Neural crest cell (in vitro differentiated cells): ENCODE measurements at places on chromosomes 12 and 14. TPM values are rescaled to one million over a fixed set of nuclear protein-coding genes. Genes with fewer than 3 reads are reported as not detected.

DNA sequence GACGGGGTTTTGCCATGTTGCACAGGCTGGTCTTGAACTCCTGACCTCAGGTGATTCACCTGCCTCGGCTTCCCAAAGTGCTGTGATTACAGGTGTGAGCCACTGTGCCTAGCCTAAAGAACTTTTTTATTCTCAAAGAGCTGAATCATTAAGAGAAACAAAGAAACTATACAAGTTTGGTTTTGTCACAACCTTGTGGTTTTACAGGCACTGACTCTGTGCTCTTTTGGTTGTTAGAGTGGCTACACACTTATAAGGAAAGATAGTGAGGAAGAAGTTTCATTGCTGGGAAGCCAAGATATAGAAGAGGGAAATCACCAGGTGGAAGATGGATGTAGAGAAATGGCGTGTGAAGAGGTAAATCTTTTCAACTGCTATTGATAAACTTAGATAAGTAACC, 10.1 kb upstream of the DNAH10 start:
- H3K4me1 ChIP-seq: no peaks in the 10 kb centered on the region
- DNase-seq: no peak
- no peak overlapping the region for H3K27ac ChIP-seq
- H3K27me3 ChIP-seq: no peaks in the 10 kb centered on the region
- H3K4me3 ChIP-seq: no peak overlapping the region
- H3K36me3 ChIP-seq: peaks cover 6% of the 10 kb centered on the region

DNA sequence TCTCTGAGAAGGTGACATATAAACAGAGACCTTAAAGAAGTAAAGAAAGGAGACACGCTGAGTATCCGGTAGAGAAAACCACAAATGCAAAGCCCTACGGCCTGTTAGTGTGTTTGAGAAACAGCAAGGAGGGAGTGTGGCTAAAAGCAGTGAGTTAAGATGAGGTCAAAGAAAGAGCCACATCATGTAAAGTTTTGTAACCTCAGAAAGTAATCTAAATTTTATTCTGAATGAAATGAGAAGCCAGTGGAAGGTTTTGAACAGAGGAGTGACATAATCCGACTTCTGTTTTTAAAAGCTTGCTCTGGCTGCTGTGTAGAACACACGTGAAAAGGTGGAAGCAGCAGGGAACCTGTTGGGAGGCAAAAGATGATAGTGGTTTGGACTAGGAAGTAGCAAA, 32.6 kb downstream of the PPP2R5E start:
- no peak for DNase-seq
- H3K27ac ChIP-seq: peak overlapping the region; percentile 40
- peaks cover 11% of the 10 kb centered on the region for H3K36me3 ChIP-seq
- peaks cover 32% of the 10 kb centered on the region for H3K4me1 ChIP-seq

GRCh38 chr12:64611341-64612284, 1.3 kb downstream of the RASSF3 start:
- peaks cover 5% of the 10 kb centered on the region for H3K36me3 ChIP-seq
- H3K27ac ChIP-seq: peak overlapping the region; percentile 44
- H3K27me3 ChIP-seq: no peaks in the 10 kb centered on the region
- peak; percentile 5 for DNase-seq
- H3K4me1 ChIP-seq: peaks cover 50% of the 10 kb centered on the region

DNA sequence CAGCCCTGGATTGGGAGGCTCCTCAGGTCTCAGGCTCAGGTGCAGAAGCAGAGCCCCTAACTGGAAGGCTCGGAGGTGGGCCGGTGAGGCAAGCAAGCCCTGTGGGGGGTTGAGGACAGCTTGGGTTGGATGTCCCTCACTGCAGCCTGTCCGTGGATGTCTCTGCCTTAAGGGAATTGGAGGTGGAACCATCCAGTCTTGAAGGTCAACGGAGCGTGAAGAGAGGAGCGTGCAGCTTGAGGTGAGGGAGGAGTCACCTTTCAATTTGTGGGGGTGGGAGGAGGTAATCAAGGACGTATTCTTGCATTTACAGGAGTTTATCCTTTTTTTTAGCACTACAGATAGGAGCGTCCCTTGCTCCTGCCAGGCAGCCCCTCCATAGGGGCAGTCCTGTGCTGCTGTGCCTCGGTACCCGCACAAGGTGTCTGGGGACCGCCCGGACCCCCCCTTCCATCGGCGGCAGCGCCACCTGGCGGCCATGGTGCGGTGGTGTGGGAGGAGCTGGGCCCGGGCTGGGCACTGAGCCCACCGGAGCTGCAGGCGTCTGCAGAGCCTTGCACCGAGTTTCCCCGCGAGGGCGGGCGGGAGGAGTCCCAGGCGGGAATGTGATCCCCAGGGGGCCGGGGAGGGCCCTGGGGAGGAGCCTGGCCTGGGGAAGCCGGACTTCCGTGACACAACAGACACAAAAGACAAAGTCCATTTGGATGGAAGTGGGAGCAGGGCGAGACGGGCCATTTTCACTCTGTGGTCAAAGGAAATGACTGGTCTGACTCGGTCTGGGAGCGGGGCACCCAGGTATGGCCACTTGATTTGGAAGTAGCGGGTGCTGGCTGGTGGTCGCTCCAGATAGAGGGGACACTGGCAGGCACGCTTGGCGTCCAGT, 864 bp downstream of the DNAJC22 start:
- peak overlapping the region; percentile 50 for H3K27ac ChIP-seq
- peak; percentile 86 for DNase-seq
- H3K36me3 ChIP-seq: no peaks in the 10 kb centered on the region
- H3K4me3 ChIP-seq: peak overlapping the region; percentile 70

PTPRR gene
- total RNA-seq: 0.61 and 0.75 TPM in 2 replicates

TC2N gene
- total RNA-seq: 0.09 TPM in 1 of 2 replicates, not detected in the other

- H3K4me3 ChIP-seq: no peak overlapping the region
- no peak for DNase-seq
- H3K4me1 ChIP-seq: no peaks in the 10 kb centered on the region
- H3K27me3 ChIP-seq: no peaks in the 10 kb centered on the region
Observed at GRCh38 chr12:100077367-100077766, 65.3 kb downstream of the BLTP3B start.

SLC17A8 gene
- not detected in 2 replicates for total RNA-seq

- H3K4me3 ChIP-seq: no peak overlapping the region
- peak overlapping the region; percentile 19 for H3K27ac ChIP-seq
Observed at GRCh38 chr12:7096979-7097378, 4.7 kb upstream of the C1R start.

- no peak overlapping the region for H3K27ac ChIP-seq
- H3K4me1 ChIP-seq: no peaks in the 10 kb centered on the region
- H3K36me3 ChIP-seq: peaks cover 3% of the 10 kb centered on the region
- H3K4me3 ChIP-seq: no peak overlapping the region
- DNase-seq: no peak
Observed at GRCh38 chr14:104510794-104511611, 68.6 kb upstream of the C14orf180 start.

PAPLN gene
- total RNA-seq: 2.7 and 4.1 TPM in 2 replicates

DNA sequence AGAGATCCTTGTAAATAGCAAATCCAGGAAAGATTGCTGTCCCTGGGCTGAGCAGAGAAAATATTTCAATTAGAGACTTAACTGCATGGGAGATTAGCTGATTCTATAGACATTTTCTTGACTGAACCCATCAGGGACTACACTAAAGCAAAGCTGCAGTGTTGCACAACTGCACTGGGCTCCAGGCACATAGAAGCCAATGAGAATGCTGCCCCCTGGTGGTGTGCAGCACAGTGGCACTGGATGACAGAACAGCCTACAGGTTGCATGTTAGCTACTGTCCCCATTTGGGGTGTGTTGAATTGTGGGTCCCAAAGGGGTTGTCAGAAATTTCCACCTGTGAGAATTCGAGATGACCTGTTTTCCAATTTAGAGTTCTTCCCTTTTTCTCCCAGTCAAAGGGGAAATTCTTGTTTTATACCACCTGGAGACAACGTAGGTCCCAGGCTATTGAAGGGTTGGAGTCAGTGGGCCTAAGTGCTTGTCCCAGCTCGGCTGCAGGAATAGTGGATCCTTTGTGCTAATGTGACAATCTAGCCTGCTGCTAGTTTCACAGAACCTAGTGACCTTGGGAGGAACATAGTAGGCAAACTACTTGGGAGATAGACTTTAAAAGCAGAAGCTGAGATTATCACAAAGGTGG, 114.7 kb downstream of the SLC8A3 start:
- no peak overlapping the region for H3K27ac ChIP-seq
- peaks cover 9% of the 10 kb centered on the region for H3K4me1 ChIP-seq
- peak; percentile 73 for DNase-seq
- no peaks in the 10 kb centered on the region for H3K36me3 ChIP-seq
- no peak overlapping the region for H3K4me3 ChIP-seq
- peaks cover 8% of the 10 kb centered on the region for H3K27me3 ChIP-seq

DNA sequence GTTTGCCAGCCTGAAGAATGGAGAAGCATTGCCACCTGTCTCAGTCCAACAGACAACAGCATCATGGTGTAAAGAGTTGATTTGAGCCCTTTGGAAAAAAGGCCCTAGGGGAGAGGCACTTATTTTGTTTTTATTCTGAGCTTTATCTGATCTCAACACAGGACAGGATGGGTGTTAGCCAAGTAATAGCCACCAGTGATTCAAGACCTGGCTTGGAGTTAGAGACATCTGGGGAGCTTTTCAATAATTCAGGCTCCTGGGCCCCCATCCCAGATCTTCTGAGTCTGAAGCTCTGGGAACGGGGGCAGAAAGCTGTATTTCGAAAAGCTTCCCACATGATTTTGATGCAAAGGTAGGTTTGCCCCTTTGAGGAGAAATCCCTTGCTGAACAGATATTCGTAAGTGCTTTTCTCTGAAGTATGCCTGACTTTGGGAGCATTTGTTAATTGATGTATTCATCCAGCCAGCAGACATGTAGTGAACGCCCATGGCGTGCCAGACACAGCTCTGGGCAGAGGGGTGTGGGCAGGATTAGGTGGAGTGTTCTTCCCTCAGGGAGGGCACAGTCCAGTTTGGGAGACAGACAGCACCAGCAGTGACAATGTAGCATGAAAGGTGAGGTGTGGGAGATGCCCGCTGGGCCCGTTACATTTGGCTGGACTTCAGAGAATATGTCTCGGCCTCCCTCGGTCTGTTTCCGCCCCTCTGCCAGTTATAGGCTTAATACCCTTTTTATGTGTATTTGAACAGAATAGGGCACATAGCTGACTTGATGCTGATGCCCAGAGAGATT, 72.5 kb downstream of the TSPAN9 start:
- peaks cover 30% of the 10 kb centered on the region for H3K4me1 ChIP-seq
- DNase-seq: no peak
- no peak overlapping the region for H3K27ac ChIP-seq
- H3K27me3 ChIP-seq: no peaks in the 10 kb centered on the region

DNA sequence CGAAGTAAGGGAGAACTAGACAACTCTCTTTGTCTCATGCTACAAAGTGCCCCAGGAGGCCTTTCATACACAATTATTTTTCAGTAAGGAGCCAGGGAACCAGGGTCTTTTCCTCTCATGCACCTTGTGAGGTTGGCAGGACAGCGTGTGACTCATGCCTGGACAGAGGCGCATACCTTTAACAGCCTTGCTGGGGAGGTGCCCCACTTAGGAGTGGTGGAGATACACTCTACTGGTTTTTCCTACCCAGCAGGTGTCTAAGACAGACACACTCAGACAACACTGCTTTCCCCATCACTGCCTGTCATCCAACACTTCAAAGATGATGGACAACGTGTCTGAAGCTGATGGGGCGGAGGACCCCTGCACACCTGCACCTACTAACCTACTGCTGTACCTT, 49.1 kb downstream of the B4GALNT3 start:
- H3K27me3 ChIP-seq: no peaks in the 10 kb centered on the region
- peaks cover 4% of the 10 kb centered on the region for H3K36me3 ChIP-seq
- no peak for DNase-seq

DNA sequence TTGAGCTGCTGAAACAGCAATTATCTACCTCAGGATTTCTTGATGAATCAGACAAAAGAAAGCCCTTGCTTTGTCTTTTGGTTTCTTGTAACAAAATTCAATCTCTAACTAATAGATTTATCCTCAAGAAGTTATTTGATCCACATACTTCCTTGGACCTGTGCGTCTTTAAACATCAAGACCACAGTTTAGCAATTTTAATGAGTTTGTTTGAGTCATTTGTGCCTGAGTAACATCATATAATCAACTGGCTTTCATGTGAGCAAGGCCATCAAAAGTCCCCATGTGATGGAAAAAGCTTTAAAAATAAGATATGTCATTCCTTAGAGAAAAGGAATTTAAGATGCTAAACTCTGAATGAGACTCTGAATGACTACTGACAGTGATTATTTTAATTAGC, 52.3 kb downstream of the KCNC2 start:
- no peak overlapping the region for H3K4me3 ChIP-seq
- no peaks in the 10 kb centered on the region for H3K36me3 ChIP-seq
- no peaks in the 10 kb centered on the region for H3K4me1 ChIP-seq
- DNase-seq: no peak
- no peaks in the 10 kb centered on the region for H3K27me3 ChIP-seq
- H3K27ac ChIP-seq: no peak overlapping the region

GRCh38 chr12:52517888-52518287, 2.3 kb downstream of the KRT5 start:
- no peak overlapping the region for H3K4me3 ChIP-seq
- no peaks in the 10 kb centered on the region for H3K4me1 ChIP-seq
- H3K36me3 ChIP-seq: no peaks in the 10 kb centered on the region

DNA sequence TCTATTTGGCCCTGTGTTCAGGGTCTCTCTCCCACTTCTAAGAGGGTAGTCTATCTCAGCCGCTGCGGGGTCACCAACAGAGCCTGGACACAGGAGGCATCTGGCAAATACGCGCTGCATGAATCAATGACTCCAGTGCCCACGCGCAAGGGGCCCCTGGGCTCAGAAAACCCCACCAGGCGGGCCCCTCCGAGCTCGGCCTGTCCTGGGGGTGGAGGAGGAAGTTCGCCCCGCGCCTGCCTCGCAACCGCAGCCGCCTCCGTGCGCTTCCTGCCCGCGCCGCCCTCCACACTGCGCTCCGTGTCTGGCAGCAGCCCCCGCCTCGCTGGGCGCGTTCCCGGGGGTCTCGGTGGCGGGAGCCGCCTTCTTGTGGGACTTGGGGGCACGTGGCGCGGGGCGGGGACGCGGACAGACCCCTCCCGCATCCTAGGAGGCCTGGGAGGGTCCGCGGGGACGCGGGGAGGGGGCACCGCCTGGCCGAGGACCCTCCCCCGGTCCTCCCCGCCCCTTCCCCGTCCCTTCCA, 811 bp upstream of the FBRSL1 start:
- peak overlapping the region; percentile 70 for H3K4me3 ChIP-seq
- no peaks in the 10 kb centered on the region for H3K36me3 ChIP-seq
- peaks cover 24% of the 10 kb centered on the region for H3K27me3 ChIP-seq
- no peak overlapping the region for H3K27ac ChIP-seq
- peak; percentile 30 for DNase-seq

- no peaks in the 10 kb centered on the region for H3K27me3 ChIP-seq
- no peak overlapping the region for H3K4me3 ChIP-seq
- no peak for DNase-seq
- no peaks in the 10 kb centered on the region for H3K36me3 ChIP-seq
- H3K27ac ChIP-seq: no peak overlapping the region
- H3K4me1 ChIP-seq: no peaks in the 10 kb centered on the region
Observed at GRCh38 chr14:39212693-39213092, 21.0 kb upstream of the MIA2 start.

GRCh38 chr12:66637699-66638301, 41.1 kb downstream of the GRIP1 start:
- H3K36me3 ChIP-seq: no peaks in the 10 kb centered on the region
- DNase-seq: no peak
- H3K4me3 ChIP-seq: no peak overlapping the region
- peaks cover 3% of the 10 kb centered on the region for H3K4me1 ChIP-seq
- no peak overlapping the region for H3K27ac ChIP-seq
- no peaks in the 10 kb centered on the region for H3K27me3 ChIP-seq
